ENCODE measurements at places on chromosomes 4 and X.

GRCh38 chr4:89369581-89369980 is 62.0 kb upstream of the GPRIN3 start:
- no peak for DNase-seq

DNA sequence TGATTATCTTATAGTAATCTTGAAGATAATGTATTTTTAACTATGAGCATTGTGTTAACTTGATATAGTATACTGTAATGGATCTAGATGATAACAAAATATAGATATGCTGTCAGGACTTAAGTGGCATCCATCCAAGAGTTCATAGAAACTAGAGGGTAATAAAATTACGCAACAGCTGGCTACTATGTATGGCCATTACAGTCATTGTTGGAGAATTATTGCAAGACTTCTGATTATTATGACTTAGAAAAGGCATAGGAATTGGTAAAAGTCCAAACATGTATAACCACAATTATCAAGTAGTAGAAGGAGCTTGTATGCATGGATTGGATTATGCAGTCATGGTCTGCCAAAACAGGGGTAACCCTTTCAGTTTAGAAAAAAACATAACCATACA is 9.5 kb downstream of the OGT start:
- no peak for DNase-seq

DNA sequence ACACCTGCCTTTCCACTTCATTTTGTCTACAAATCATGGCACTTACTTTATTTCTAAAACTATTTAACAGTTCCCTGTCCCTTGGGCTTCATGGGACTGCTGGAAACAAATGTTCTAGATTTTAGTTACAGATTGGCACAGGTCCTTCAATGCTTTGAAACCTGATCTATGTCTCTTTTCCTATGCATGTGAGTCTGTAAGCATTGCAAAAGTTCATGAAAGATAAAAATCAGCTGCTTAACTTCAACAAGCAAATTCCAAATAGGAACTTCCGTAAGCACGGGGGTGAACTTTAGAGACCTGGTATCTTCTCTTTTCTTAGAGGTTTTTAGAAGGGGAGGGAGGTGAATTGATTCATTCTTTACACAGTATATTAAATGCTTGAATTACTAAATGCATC is 9.5 kb downstream of the LGI2 start:
- no peak for DNase-seq

DNA sequence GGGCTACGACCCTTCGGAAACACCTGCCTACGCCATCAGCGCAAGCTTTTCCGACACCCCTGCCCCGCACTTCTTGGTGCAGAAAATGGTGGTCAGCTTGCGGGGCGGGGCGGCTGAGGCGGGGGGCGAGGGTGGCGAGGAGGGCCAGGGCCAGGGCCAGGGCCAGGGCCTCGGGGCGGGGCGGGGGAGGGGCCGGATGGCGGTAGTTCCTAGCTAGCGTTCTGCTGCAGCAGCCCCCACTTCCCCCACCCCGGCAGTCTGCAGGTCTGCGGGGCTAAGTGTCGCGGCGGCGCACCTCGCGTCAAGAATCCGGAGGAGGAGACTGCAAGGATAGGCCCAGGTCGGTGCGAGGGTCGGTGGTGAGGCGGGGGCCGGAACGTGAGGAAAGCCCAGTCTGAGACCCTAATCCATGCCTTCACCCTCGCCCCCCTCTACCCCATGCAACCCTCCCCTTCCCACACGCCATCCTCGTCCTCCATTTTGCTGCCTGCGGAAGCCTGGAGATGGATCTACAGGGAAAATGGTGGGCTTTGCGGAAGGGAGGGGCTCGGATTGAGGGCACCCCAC is 600 bp downstream of the BEX4 start:
- DNase-seq: no peak

GRCh38 chrX:52553995-52554642 is 37.3 kb upstream of the XAGE1B start:
- DNase-seq: no peak

DNA sequence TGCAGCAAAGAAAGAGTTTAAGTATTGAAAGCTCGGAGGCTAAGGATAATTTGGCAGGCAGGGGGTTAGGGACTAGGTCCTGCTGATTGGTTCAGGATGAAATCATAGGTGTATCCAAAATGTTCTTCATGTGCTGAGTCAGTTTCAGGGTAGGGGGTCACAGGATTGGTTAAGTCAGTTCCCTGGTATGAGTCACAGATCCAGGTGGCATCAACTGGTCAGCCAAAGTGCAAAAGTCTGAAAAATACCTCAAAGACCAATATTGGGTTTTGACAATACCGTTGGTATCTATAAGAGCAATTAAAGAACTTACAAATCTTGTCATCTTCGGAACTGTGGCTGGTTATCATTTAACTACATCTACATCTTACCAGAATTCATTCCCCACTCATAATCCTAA is 25.6 kb upstream of the PRDM8 start:
- DNase-seq: no peak

GRCh38 chrX:103637604-103638338 is 9.0 kb downstream of the TCEAL1 start:
- no peak for DNase-seq

- no peak for DNase-seq
These were observed 28.6 kb downstream of the AFAP1 start for GRCh38 chr4:7910952-7911578.

- no peak for DNase-seq
These were observed 35.4 kb downstream of the FABP2 start for GRCh38 chr4:119286377-119287002.

Measured in GOT3 (cell line).